ENCODE measurements at places on chromosomes 3 and 15.

- DNase-seq = no peak
- no peak overlapping the region for H3K27ac ChIP-seq
- no peaks in the 10 kb centered on the region for H3K27me3 ChIP-seq
- H3K4me3 ChIP-seq = no peak overlapping the region
Measured at GRCh38 chr3:103966749-103967148, 1400.0 kb upstream of the ALCAM start.

DNA sequence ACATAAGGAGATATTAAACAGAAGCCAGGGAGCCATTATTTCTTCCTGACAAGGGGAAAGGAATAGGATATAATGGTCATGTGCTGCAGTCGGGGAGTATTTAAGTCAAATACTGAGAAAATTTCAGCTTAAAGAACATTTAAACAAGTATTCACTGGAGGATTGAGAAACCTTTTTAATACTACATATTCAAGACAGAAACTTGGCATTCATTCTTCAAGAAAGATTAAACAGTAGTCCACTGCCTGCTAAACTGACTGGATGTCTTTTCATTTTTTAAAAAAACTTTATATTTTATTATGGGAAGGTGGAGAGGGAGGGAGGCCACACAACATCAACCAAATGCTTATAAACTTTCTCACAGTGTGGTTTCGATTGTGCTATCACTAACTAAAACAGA is 107.4 kb upstream of the CBLB start:
- DNase-seq = no peak
- no peaks in the 10 kb centered on the region for H3K27me3 ChIP-seq
- H3K27ac ChIP-seq = no peak overlapping the region
- no peaks in the 10 kb centered on the region for H3K4me1 ChIP-seq
- H3K36me3 ChIP-seq = peaks cover 8% of the 10 kb centered on the region

DNA sequence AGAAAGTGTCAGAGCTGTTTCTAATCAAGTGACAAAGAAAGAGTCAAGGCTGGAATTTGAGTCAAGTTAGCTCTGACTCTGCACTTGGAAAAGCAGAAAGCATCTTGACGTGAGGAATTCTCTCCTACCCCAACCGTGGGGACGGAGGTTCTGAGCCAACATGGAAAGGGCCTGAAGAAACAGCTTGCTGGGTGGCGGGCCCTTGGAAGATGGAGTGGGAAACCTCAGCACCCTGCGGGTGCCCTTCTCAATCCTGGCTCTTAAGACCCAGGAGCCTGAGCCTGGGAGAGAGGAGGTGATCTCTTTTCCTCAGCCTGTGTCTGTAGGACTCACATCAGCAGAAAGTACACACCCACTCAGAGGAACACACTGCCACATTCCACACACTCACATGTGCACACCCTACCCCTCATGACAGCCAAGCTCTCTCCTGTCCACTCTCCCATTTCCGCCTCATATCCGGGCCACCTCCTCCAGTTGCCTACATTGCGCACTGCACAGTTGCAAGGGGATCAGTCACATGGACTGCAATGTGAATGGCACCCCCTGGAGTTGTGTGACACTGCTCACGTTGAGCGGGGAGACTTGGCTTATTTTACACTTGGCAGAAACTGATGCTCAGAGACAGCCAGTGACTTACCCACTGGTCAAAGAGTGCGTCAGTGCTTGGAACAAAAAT is 101.5 kb upstream of the SLC6A6 start:
- H3K36me3 ChIP-seq = no peaks in the 10 kb centered on the region
- H3K27ac ChIP-seq = no peak overlapping the region
- H3K4me3 ChIP-seq = no peak overlapping the region
- H3K4me1 ChIP-seq = peaks cover 5% of the 10 kb centered on the region
- H3K27me3 ChIP-seq = no peaks in the 10 kb centered on the region

DNA sequence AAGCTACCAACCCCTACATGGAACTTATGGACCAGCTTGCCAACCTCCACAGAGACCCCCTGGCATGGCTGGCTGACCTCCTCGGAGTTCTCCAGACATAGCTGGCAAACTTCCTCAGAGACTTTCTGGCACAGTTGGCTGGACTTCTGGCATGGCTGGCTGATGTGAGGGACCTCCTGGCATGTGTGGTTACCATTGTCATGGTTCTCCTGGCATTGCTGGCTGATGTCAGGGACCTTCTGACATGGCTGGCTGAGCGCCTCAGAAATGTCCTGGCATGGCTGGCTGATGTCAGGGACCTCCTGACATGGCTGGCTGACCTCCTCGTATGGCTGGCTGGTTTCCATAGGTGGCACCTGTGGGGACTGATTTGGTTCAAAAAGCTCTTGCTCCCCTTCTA is 17.5 kb downstream of the MAP1A start:
- H3K27me3 ChIP-seq = no peaks in the 10 kb centered on the region
- no peak for DNase-seq
- H3K36me3 ChIP-seq = no peaks in the 10 kb centered on the region

DNA sequence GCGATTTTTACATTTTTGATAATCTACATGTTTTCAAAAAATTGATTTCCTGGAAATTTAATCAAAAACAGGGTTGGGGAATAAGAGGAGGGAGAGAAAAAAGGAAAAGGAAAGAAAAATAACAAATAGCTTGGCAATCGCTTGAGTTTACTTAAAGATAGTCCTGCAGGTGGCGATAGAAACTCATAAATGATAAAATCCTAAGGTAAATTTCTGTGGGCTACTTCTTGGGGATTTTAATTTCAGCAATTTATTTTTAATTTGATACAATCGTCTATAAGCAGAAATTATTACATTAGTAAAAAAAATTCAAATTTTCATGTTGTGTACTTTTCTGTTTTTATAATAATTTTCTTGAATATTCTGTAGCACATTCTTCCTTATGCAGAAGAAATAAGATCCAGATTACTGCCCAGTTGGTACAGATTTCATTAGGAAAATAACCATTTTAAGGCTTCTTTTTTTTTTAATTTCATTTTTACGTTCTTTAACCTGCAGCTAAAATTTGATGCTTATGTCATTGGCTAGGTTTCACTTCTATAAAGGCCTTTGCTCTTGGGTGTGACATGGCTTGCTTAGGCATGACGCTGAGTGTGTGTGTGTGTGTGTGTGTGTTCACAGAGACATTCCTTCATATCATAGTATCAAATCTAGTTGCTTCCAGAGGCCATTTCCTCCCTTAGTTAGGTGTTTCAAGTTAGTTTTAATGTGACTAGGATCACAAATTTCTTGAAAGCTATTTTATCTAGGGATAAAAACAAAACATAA is 181.8 kb downstream of the MCTP2 start:
- H3K36me3 ChIP-seq = no peaks in the 10 kb centered on the region
- no peaks in the 10 kb centered on the region for H3K27me3 ChIP-seq
- no peak overlapping the region for H3K4me3 ChIP-seq
- no peak overlapping the region for H3K27ac ChIP-seq
- DNase-seq = peak; percentile 67

All from GM23338 (cell line).